ENCODE measurements at places on chromosomes 7 and 10. TPM values are rescaled to one million over a fixed set of nuclear protein-coding genes. Genes with fewer than 3 reads are reported as not detected.

ZCCHC24 gene
- 53.3 TPM for total RNA-seq

C10orf105 gene
- 0.05 TPM for total RNA-seq

DENND2A gene
- total RNA-seq, result 11.6 TPM

PLA2G12B gene
- 0.73 TPM for total RNA-seq

GRCh38 chr10:90884431-90884830 is 12.7 kb downstream of the RPP30 start:
- DNase-seq, result no peak

DNA sequence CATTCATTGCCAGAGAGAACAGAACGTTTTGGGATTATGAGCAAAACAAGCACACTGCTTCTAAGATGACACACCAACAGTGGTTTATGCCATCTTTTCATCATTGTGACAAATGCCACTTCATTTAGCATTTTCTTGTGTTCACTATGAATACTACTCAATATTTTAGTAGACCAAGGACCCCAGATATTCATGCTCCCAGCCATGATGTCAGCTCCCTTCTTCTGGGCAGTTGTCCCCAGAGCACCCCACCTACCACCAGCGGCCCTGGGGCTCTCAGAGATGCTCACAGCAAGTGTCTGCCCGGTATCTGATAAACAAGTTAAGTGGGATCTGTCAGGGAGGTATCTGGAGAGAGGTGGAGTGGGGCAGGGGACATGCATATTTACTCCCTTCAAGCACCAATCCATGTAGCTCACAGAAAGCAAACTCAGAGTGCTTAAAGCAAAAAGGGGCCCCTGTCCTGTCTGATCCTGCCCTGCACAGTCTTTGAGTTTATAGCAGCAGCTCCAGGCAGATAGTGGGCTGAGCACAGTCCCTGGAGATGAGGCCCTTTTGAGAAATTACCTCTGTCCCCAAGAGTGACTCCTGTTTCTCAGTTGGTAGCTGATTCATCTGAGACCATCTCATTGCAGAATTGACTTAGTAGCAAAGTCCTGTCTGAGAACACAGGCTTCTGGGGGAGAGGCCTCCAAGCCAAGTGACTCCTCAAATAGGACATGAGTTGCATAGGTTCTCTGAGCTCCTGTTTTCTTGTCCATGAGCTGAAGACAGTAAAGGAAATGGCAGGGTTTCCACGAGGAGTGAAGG is 281.8 kb upstream of the KLF6 start:
- no peak for DNase-seq

DNA sequence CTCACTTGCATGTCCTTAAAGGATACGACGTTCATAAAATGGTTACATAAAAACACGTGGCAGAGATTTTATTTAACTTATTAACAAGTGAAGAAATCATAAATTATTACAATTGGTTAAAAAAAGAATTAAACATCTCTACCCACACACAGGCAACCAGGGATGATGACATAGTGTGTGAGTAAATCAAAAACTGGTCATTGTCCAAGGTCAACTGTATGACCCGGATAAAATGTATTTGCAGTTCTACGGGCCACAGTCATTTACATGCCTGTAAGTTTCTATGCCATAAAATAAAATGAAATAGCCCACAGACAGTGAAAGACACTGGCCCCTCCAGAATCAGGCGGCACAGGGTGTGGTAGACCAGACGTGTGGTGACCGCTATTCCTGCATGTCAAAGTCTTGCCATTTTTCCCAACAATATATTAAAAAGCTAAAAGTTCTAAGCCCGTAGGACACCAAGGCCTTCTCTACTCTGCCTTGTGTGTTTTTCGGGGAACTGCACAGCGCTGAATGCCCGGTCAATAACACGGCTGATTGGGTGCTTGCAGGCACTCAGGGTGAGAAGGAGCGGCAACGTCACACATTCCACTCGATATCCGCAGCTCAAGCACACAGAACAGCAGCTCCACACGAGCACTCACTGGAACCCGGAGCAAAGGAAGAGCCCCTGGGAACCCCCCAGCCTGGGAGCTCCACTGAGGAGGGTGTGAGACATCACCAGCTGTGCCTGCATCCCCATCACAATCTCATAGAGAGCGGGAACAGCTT is 143.3 kb upstream of the PPP2R2D start:
- DNase-seq, result no peak

- peak; percentile 33 for DNase-seq
Observed at GRCh38 chr7:159025161-159025779, 119.4 kb downstream of the VIPR2 start.

GRCh38 chr10:125756196-125756595 is 19.4 kb downstream of the MMP21 start:
- DNase-seq, result no peak

GRCh38 chr7:29606287-29606721 is 42.7 kb downstream of the PRR15 start:
- DNase-seq, result no peak

GRCh38 chr10:66167816-66168215 is 758.0 kb upstream of the LRRTM3 start:
- DNase-seq, result no peak

GRCh38 chr10:49539320-49539885 is 482 bp upstream of the ERCC6 start:
- DNase-seq, result peak; percentile 62
